Activated CD8-positive, alpha-beta T cell treated with anti-CD3 and anti-CD28 coated beads for 36 hours (primary cell): ENCODE measurements at places on chromosomes 2 and 18.
A peak's percentile ranks its signal among the peaks of the same experiment; 100 is the strongest.

- peaks cover 44% of the 10 kb centered on the region for H3K36me3 ChIP-seq
- H3K4me1 ChIP-seq: peaks cover 37% of the 10 kb centered on the region
- no peaks in the 10 kb centered on the region for H3K27me3 ChIP-seq
- DNase-seq: no peak
- no peak overlapping the region for H3K27ac ChIP-seq
These were observed 174.3 kb downstream of the BCL2 start for GRCh38 chr18:63145166-63145850.

DNA sequence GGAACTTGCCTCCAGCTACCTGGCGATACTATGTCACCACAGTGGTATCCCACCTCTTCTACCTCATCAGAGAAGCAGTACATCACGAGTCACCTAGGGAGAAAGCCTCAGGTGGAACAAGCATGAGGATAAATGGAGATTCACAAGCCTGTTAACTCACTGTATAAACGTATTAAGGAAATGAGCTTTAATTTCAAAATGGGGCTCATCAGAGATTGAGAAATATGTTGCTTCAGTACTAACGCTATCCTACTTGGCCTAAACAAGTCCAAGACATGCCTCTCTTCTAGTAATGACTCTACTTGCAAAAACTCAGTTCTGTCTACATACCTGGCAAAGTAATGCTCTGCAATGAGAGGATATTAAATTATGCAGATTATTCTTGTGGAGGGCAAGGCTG lies 4.3 kb downstream of the SLC39A6 start:
- peaks cover 40% of the 10 kb centered on the region for H3K36me3 ChIP-seq
- no peak overlapping the region for H3K27ac ChIP-seq
- no peak for DNase-seq
- no peaks in the 10 kb centered on the region for H3K27me3 ChIP-seq
- H3K4me3 ChIP-seq: no peak overlapping the region

DNA sequence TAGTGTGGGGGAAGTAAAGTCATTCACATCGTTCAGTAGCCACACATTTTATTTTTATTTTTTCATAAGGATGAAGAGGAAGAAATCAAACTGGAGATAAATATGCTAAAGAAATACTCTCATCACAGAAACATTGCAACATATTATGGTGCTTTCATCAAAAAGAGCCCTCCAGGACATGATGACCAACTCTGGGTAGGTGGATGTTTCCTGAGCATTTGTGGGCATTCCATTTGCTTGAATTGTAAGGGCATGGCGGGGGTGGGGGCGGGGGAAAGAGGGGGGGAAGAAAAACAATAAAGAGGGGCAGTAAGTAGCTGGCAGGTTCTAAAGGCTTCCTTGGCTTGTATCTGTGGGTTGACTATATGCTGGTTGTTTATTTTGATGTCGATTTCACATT lies 126.4 kb downstream of the MAP4K4 start:
- H3K4me3 ChIP-seq: peak overlapping the region; percentile 29
- H3K27me3 ChIP-seq: no peaks in the 10 kb centered on the region
- no peak for DNase-seq

DNA sequence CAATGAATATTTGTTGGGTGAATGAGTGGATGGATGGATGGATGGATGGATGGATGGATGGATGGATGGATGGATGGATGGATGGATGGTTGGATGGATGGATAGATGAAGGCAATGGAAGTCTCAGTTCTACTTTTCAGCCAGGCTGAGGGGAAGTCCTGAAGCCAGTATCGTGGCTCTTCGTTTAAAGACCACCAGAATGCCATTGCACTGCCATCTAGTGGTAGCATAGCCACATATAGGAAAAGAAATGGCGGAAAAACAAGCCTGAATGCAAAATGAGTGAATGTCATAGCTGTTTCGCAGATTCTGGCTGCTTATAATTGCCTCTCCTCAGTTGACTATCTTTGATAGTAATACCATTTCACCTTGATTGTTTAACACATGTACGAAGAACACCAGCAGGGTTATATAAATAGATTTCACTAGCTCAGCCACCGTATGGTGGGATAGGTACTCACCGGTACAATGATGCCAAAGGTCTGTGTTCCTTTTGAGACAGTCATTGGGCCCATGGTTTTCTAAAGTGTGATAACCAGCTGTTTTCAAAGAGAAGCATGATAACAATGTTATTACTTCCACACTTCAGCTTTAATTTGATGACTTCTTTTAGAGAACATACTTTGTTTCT lies 62.3 kb upstream of the GREB1L start:
- H3K4me3 ChIP-seq: no peak overlapping the region
- no peak overlapping the region for H3K27ac ChIP-seq
- no peaks in the 10 kb centered on the region for H3K36me3 ChIP-seq
- no peaks in the 10 kb centered on the region for H3K27me3 ChIP-seq

GRCh38 chr2:41568648-41569047 lies 479.2 kb upstream of the PKDCC start:
- no peaks in the 10 kb centered on the region for H3K4me1 ChIP-seq
- H3K27ac ChIP-seq: no peak overlapping the region
- no peak for DNase-seq
- no peaks in the 10 kb centered on the region for H3K27me3 ChIP-seq
- H3K4me3 ChIP-seq: no peak overlapping the region

DNA sequence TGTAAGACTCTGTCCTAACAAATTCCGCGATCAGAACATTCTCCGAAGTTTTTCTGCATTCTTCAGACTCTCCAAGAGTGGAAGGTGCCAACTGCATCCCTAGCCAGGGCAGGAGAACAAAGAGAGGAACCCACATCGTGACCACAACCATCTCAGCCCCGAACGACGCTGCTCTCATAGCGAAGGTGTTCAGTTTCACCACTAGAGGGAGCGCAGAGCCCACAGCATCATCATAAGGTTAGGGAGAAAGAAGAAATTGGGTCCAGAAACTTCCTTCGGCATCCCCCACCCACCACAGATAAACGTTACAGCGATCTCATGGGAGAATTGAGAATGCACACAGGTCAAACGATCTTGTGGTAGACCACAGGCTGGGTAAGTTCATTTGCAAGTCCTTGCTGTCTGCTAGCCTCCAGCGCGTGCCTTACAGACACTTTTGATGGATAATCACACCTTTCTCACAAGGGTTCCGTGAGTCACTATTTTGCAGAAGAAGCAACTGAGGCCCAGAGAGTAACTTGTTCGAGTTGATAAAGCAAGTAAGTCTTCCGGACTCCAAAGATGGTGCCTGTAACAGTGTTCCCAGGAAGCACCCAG lies 53.7 kb upstream of the ARL4C start:
- no peak overlapping the region for H3K4me3 ChIP-seq
- H3K27me3 ChIP-seq: peaks cover 14% of the 10 kb centered on the region
- peak; percentile 66 for DNase-seq
- no peak overlapping the region for H3K27ac ChIP-seq
- no peaks in the 10 kb centered on the region for H3K36me3 ChIP-seq

DNA sequence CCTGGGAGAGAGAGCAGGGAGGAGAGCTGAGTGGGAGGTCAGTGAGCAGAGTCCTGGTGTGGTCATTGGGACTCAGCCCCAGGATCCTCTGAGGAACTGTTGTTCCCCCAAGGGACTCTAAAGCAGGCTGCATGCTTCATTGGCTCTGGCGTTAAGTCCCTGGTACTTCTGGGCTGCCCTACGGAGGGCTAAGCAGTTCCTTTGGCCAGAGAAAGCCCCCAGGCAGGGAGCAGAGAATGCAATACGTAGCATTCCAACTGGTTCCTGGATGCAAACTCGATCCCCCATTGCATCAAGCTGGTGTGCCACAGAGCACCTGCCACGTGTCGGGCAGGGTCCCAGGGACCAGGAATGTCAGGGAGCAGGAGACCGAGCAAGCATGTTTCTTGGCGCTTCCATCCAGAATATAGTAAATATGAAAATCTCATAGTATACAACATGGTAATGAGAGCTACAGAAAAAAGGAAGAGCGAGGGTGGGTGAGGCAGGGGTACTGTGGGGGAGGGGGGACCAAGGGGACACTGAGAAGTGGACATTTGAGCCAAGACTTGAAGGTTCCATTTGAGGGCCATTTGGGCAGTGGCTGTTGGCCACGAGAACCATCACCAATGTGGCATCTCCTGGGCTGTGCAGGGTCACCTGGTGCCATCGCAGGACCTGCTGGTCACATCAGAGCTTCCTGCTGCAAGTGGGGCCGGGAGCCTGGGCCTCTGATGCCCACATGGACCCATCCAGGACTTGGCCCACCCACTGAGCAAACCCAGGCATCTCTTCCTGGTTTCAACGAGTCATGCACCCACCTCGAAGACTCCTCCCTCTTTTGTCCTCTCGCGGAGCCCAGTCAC lies 160.4 kb downstream of the ASB1 start:
- no peak overlapping the region for H3K27ac ChIP-seq
- H3K4me1 ChIP-seq: no peaks in the 10 kb centered on the region
- H3K27me3 ChIP-seq: no peaks in the 10 kb centered on the region
- H3K4me3 ChIP-seq: no peak overlapping the region

DNA sequence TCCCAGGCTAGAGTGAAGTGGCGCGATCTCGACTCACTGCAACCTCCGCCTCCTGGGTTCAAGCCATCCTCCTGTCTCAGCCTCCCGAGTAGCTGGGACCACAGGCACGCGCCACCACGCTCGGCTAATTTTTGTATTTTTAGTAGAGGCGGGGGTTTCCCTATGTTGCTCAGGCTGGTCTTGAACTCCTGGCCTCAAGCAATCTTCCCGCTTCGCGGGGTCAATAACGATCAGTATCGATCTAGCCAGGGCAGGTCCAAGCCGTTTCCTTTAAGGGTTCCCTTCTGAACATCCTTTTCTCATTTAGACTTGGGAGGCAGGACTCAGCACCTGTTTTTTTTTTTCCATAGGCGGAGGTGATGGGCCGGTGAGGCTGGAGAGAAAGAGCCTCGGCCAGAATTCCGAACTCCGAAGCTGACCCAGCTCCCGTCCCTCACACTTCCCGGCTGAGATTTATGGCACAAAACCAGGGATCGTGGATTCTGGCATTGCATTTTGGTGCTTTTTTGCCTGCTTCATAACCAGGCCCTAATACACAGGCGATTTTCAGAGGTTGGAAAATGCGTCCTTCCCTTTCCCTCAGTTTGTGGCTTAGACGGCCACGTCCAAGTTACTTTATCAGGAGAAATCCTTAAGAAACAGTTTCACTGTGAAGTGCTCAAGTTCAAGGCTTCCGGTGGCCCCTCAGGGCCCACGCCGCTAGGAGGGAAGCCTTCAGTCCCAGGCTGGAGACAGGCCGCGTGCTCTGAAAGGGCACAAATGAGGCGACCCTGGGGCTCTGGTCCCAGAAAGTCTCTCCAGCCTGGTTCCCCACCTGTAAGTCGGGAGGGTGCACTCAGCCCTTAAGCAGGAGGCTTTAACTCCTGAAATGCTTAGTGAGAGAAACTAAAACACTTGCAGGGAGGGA lies 998 bp upstream of the SLC66A3 start:
- DNase-seq: peak; percentile 44
- H3K4me3 ChIP-seq: peak overlapping the region; percentile 77
- H3K4me1 ChIP-seq: peaks cover 11% of the 10 kb centered on the region
- H3K27me3 ChIP-seq: no peaks in the 10 kb centered on the region
- H3K27ac ChIP-seq: peak overlapping the region; percentile 86

DNA sequence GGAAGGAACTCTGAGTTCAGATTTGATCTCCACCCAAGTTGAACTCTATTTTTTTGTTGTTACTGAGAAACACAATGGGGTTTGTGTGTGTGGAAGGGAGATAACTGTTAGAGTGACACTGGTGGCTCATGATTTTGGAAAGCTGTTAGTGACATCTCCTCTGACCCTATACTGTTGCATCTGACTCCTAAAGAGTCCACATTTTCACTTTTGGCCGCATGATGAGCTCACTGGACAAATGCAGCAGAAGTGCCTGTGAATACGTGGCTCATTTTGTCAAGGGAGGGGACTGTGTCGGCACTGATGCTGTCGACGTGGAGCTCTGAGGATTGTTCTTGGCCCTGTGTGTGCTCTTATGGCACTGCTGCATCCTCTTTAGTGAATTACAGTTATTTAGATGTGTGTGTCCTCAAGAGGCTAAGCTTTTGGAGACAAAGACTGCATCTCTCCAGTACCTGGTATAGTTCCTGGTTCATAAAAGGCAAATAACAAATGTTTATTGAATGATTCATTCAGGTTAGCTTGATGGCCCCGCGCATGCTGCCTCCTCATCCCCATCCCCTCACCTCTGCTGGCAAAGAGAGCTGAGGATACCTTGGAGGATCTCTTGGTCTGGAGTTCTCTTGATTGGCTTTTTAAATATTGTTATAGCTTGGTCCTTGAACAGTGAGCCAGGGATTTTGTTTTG lies 135.4 kb downstream of the PHLPP1 start:
- no peak overlapping the region for H3K27ac ChIP-seq
- peaks cover 4% of the 10 kb centered on the region for H3K4me1 ChIP-seq

DNA sequence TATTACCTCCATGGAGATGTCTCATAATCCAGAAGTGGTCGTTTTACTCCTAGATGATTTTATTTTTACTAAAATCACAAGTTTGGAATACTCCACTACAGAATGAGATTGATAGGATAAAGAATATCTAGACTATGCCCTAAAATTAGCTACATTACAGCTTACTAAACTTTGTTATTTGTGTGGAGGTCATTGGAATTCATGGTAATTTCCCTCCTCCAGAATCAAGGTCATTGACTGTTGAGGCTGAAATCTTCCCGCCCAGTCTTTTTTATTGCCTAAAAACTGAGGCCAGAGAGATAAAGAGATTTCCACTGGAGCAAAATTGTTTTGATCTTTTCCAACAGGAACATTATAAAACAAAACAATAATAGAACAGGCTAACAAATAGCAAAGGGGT lies 35.0 kb downstream of the ITGB6 start:
- no peak for DNase-seq
- no peaks in the 10 kb centered on the region for H3K36me3 ChIP-seq
- no peak overlapping the region for H3K4me3 ChIP-seq

DNA sequence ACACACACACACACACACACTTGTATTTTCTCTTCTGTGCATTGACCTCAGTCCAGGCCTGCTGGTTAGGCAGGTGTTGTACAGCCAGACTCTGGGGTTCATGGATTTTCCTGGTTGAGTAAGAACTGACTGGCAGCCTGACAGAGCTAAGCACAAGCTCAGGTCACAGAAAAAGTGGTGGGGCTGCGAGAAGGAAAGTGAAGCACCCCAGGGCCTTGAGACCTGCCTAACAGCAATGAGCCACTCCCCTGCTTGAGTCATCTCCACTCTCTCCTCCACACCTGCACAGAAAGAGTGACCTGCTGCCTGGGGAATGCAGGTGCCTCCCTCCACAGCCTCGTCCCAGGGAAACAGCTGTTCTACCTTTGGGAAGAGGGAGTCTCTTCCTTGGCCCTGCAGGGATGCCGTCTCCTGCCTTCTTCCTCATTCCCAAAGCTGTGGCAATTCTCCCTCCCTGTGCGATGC lies 91.4 kb upstream of the LGALSL start:
- H3K4me1 ChIP-seq: peaks cover 4% of the 10 kb centered on the region
- H3K4me3 ChIP-seq: no peak overlapping the region
- no peak overlapping the region for H3K27ac ChIP-seq
- no peak for DNase-seq
- H3K27me3 ChIP-seq: peaks cover 5% of the 10 kb centered on the region

DNA sequence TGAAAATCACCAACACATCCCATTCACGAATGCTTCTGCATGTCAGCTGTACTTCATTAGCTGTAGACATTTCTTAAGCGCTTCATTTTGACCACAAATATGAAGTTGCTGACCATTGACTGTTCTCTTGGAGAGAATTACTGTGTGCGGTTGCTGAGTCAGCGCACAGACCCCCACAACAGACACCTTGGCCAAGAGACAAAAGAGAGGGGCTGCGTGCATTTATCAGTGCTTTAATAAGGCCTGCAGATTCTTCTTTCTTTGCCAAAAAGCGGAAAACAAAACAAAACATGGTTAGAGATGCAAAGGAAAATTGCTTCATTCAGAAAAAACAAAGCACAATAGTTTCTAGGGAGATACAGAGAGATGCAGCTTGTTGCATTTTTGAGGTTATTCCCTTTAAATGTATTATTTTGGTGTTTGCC lies 174.7 kb downstream of the ACKR3 start:
- H3K4me1 ChIP-seq: no peaks in the 10 kb centered on the region
- H3K36me3 ChIP-seq: no peaks in the 10 kb centered on the region
- H3K4me3 ChIP-seq: no peak overlapping the region
